ENCODE measurements at places on chromosomes 3 and 15. TPM values are rescaled to one million over a fixed set of nuclear protein-coding genes. Genes with fewer than 3 reads are reported as not detected.

CYP11A1 gene
- total RNA-seq: 0.81 TPM

ESYT3 gene
- total RNA-seq: not detected

ITIH1 gene
- not detected for total RNA-seq

BTLA gene
- not detected for total RNA-seq

C15orf40 gene
- 8.7 TPM for total RNA-seq

MYH15 gene
- 0.10 TPM for total RNA-seq

CACNA1D gene
- 0.98 TPM for total RNA-seq

QRICH1 gene
- total RNA-seq: 45.7 TPM

NGLY1 gene
- total RNA-seq: 15.2 TPM

LHFPL4 gene
- total RNA-seq: 0.29 TPM

CHRM5 gene
- total RNA-seq: 0.06 TPM

GOLGA8J gene
- total RNA-seq: not detected

DISP2 gene
- total RNA-seq: 0.10 TPM

RETNLB gene
- total RNA-seq: not detected

CCR9 gene
- total RNA-seq: not detected

PLSCR2 gene
- not detected for total RNA-seq

C15orf62 gene
- 0.25 TPM for total RNA-seq

EPHA3 gene
- 9.4 TPM for total RNA-seq

POLG gene
- total RNA-seq: 40.3 TPM

ARNT2 gene
- total RNA-seq: 6.9 TPM

BSN gene
- total RNA-seq: 0.10 TPM

NR2E3 gene
- not detected for total RNA-seq

PAK6 gene
- total RNA-seq: not detected

PAQR9 gene
- not detected for total RNA-seq

FBXL22 gene
- total RNA-seq: not detected

SGO1 gene
- total RNA-seq: 1.9 TPM

ACAD11 gene
- 9.6 TPM for total RNA-seq

RLBP1 gene
- total RNA-seq: not detected

PCCB gene
- total RNA-seq: 21.9 TPM

MME gene
- total RNA-seq: 84.4 TPM

CORO2B gene
- 36.8 TPM for total RNA-seq

RASL12 gene
- 6.7 TPM for total RNA-seq

PCOLCE2 gene
- total RNA-seq: 65.1 TPM

GP9 gene
- total RNA-seq: not detected

COX5A gene
- 112 TPM for total RNA-seq

TMEM43 gene
- total RNA-seq: 94.0 TPM

ZNF619 gene
- total RNA-seq: 2.5 TPM

Measured in cardiac ventricle fibroblast (primary cell).